Bronchial smooth muscle cell (primary cell): ENCODE measurements at places on chromosomes 16 and 17. TPM values are rescaled to one million over a fixed set of nuclear protein-coding genes. Genes with fewer than 3 reads are reported as not detected.

The LYRM9 gene
- total RNA-seq, result 3.6 and 7.7 TPM in 2 replicates

The CDRT15L2 gene
- not detected in 2 replicates for total RNA-seq

The PIK3R5 gene
- not detected in 2 replicates for total RNA-seq

The TPSG1 gene
- not detected in 2 replicates for total RNA-seq

The CLDN9 gene
- total RNA-seq, result under 0.01 TPM in 1 of 2 replicates, not detected in the other

The RGS9 gene
- 1.3 and 3.2 TPM in 2 replicates for total RNA-seq

The PRSS8 gene
- 0.09 TPM in 1 of 2 replicates, not detected in the other for total RNA-seq

The SGCA gene
- 0.26 and 0.47 TPM in 2 replicates for total RNA-seq

The ITGAX gene
- total RNA-seq, result under 0.01 TPM in 1 of 2 replicates, not detected in the other

The PIGW gene
- 0.69 and 2.2 TPM in 2 replicates for total RNA-seq

The OTOP3 gene
- total RNA-seq, result not detected in 2 replicates

The AOC3 gene
- 0.16 and 1.9 TPM in 2 replicates for total RNA-seq

The EME1 gene
- total RNA-seq, result 0.52 and 0.79 TPM in 2 replicates

The RAC3 gene
- total RNA-seq, result 5.4 and 5.7 TPM in 2 replicates

The CRHR1 gene
- total RNA-seq, result not detected in 2 replicates

The PRSS22 gene
- not detected in 2 replicates for total RNA-seq

The LPCAT2 gene
- total RNA-seq, result 15.8 and 26.6 TPM in 2 replicates

The YBX2 gene
- 0.09 TPM in 1 of 2 replicates, not detected in the other for total RNA-seq

The C16orf92 gene
- not detected in 2 replicates for total RNA-seq

The ATP2A1 gene
- 0.16 and 0.43 TPM in 2 replicates for total RNA-seq

The ABCA9 gene
- 18.1 and 54.6 TPM in 2 replicates for total RNA-seq

The HOXB13 gene
- not detected in 2 replicates for total RNA-seq

The IGSF6 gene
- total RNA-seq, result not detected in 2 replicates

The CYBA gene
- total RNA-seq, result 192 and 434 TPM in 2 replicates

The PRAC2 gene
- not detected in 2 replicates for total RNA-seq

The SPATA32 gene
- not detected in 2 replicates for total RNA-seq

The ITFG1 gene
- 46.6 and 62.4 TPM in 2 replicates for total RNA-seq

The RPS2 gene
- total RNA-seq, result 3,167 and 4,556 TPM in 2 replicates

The KIF19 gene
- total RNA-seq, result not detected in 2 replicates

The WFDC1 gene
- 0.17 and 0.47 TPM in 2 replicates for total RNA-seq

The PIRT gene
- under 0.01 TPM in 1 of 2 replicates, not detected in the other for total RNA-seq

The UMOD gene
- not detected in 2 replicates for total RNA-seq
